ENCODE measurements at places on chromosomes 4 and X.

DNA sequence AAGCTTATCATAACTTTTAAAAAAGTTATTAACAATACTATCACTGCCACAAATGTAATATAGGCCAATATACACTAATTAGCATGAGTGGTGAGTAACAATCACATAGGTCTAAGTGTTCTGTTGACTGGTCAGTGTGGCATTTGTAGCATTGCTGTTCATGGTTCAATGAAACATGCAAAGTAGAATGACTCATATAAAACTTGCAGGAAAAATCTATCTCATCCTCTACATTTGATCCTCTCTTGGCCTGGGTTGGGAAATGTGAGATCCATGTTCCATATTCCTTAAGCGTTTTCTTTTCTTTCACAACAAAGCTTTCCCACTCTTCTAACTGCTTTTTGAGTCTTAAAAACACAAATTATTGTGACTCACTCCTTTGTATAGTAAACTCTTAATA, 1418.7 kb downstream of the FSTL5 start:
- DNase-seq: no peak

- no peak for DNase-seq
Measured at GRCh38 chrX:48711929-48712505, 15.5 kb downstream of the SUV39H1 start.

DNA sequence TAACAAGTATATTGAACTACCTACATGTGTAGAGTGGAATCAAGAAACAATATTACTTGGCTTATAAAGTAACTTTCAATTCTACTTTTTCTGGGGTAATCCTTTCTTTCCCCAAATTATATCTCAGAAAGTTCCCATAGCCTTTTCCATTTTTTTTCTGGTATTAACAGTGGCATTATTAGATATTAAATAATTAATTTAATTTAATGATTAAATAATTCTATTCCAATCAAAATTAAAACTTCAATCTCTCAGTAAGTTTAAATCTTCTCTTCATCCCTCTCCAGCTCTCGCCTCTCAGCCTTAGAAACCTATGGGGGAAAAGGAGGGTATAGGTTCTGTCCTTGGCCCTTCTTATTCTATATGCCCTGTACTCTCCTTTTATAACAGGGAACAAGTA, 262.4 kb downstream of the INPP4B start:
- DNase-seq: no peak

- DNase-seq: peak; percentile 15
Measured at GRCh38 chrX:45843518-45843917, 642.8 kb upstream of the DIPK2B start.

Measured in ACHN (cell line).